ENCODE measurements at places on chromosomes 11 and 22.
A peak's percentile ranks its signal among the peaks of the same experiment; 100 is the strongest.

DNA sequence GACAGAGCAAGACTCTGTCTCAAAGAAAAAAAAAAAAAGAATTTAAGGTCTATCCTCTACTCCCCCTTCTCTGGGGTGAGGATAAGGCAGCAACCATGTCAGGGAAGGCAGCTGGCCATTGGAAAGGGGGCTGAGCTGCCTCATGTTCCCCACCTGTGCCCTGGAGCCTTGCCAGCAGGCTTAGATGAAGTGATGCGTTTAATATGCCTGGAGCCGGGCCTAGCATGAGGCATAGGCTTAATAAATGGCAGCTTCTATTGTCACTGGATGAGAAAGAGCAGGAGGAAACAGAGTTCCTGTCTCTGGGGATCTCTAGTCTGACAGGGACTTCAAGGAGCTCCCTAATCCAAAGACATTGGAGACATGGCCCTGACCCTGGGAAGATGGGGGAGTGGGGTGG is 3.2 kb upstream of the KCNE3 start:
- no peak for DNase-seq

DNA sequence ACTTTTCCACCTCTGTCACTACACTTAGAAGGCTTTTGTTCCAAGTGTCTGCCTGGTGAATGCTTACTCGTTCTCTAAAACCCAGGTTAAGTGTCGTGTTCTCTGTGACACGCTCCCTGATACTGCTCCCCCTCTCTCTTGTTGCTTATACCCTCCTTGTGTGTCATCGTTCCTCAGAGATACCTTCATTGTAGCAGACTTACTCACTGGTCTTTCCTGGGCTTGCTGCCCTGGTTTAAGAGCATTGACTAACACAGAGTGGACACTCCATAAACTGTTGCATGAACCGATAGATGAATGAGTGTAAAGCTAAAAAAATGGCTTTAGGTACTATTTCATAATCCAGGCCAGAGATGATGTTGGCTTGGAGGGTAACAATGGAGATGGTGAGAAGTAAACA is 171.3 kb downstream of the GRIK4 start:
- no peak for DNase-seq

GRCh38 chr11:63352144-63352543 is 17.4 kb upstream of the SLC22A9 start:
- DNase-seq, result no peak

DNA sequence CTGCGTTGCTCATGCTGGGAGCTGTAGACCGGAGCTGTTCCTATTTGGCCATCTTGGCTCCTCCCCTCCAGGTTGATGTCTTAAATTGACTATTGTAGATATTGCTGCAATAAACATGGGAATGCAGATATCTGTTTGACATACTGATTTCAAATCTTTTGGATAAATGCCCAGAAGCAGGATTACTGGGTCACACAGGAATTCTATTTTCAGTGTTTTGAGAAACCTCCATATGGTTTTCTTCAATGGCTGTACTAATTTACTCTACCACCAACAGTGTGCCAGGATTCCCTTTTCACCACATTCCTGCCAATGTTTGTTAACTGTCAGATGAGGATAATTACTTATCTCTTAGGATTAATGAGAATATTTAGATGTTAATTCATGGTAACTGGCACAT is 467.0 kb downstream of the LUZP2 start:
- DNase-seq, result no peak

DNA sequence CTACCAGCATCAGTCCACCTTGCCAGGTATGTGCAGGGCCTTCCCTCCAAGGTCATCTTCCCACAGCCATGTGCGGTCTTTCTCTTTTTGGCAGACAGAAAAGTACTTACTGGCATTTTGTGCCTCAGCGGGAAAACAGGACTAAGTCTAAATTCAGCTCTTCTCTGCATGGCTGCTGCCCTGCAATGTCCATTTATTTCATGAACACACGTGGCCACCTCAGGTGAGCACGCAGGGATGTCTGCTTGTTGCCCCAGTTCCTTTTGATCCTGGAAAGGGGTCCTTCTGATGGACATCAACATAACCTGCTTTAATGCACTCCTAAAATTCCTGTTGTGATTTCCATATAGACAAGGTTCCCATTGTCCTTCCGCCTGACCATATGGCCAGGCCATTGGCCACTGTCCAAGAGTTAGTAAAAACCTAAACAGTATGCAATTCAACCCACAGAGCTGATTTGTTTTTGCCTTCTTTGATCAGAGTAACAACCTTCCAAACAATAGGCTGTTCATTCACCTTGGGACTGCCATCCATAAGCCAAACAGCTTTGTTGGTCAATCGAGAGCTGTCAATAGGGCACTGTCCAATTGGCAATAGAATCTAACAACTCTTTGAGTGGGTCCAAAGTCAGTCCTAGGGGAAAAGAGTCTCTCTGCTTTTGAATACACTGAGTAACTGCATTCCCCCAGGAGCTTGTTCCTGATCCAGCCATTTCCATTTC is 5.9 kb downstream of the TREH start:
- no peak for DNase-seq

GRCh38 chr11:113106507-113106906 is 145.3 kb downstream of the NCAM1 start:
- no peak for DNase-seq

GRCh38 chr11:60900673-60901404 is 5.5 kb downstream of the PRPF19 start:
- no peak for DNase-seq

- DNase-seq, result no peak
Measured at GRCh38 chr11:21411104-21411503, 741.7 kb downstream of the NELL1 start.

GRCh38 chr22:37258753-37259401 is 14.8 kb upstream of the RAC2 start:
- DNase-seq, result no peak

- DNase-seq, result no peak
Measured at GRCh38 chr22:26202280-26202924, 33.1 kb downstream of the SEZ6L start.

DNA sequence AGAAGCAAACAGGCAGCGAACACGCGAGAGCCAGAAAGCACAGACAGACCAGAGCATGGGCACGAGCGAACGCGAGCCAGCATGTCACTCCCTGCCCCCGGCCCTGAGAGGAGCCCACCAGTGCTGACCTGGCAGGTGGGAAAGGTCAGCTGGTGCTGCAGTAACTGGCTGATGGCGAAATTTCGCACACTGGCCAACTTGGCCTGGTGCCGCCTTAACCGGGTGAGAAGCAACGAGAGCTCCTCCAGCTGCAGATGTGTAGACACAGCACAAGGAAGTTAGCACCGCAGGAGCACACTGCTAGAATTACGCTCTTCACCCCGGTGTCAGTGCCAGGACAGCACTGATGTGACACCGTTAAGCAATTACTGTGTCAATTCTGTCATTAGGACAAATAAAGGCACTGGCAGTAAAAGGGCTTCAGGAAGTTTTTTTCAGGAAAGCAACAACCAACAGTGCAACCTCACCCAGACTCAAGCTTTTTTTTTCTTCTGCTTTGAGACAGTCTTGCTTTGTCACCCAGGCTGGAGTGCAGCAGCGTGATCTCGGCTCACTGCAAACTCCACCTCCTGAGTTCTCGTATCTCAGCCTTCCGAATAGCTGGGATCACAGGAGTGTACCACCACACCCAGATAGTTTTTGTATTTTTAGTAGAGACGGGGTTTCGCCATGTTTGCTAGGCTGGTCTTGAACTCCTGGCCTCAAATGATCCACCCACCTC is 76.8 kb downstream of the C11orf58 start:
- no peak for DNase-seq

- DNase-seq, result no peak
Measured at GRCh38 chr22:17319546-17319945, 49.7 kb upstream of the CECR2 start.

DNA sequence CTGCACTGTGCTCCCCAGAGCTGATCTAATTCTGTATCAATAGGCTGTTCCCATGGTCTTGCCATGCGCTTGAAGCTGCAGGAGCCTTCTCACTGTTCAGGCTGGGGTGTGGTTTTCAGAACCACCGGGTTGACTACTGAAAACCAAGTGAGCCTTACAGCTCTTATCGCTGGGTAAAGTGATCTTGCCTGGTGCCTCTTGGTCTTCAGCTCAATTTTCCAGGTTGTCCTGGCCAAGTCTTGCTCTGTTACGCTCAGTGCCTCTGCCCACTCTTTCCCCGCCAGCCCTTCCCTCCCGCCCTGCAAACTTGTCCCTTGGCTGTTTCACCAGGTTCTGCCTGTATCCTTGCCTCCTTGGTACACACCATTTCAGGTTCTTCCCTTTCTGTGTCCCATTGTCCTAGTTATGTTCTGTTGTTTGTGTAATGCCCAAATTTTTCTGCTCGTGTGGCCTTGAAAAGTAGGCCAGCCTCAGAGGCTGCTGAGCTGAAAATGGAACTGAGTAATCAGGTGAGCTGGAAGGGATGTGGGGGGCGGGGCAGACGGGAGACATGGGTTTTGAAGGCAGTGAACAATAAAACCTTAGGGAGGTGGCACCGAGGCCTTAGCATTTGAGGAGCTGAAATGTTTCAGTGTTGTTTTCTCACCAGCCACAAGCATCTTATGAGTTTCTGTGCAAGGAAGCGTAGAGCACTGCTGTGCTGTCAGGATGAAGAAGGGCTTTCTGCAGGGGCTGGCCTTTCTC is 11.2 kb downstream of the PEX26 start:
- no peak for DNase-seq

- no peak for DNase-seq
Measured at GRCh38 chr11:23406131-23406819, 546.0 kb upstream of the CCDC179 start.

DNA sequence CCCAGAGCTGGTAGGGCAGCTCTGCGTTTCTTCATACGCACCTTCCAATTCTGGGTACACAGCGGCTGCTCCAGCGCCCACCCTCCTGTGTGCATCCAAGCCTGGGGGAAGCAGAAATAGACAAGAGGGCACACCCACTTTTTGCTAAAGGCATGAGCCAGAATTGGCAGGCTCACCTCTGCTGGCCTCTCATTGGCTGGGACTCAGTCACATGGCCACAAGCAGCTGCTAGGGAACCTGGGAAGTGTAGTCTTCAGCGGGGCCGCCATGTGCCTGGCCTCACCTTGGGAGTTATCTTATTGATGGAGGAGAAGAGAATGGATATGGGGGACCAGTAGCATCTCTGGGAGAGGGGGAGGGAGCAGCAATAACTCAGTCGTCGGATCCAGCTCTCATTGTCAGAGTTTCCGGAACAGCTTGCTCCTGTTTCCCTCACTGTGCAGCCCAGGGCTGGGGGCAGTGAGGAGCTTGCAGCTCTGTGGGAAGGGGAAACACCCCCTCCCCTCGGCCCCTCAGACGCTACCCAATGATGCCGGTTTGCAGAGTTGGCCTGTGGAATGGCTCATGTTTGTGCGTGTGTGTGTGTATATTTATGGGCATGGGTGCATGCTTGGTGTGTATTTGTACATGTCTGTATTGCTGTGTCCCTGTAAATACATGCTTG is 11.8 kb upstream of the MIEF1 start:
- peak; percentile 23 for DNase-seq

DNA sequence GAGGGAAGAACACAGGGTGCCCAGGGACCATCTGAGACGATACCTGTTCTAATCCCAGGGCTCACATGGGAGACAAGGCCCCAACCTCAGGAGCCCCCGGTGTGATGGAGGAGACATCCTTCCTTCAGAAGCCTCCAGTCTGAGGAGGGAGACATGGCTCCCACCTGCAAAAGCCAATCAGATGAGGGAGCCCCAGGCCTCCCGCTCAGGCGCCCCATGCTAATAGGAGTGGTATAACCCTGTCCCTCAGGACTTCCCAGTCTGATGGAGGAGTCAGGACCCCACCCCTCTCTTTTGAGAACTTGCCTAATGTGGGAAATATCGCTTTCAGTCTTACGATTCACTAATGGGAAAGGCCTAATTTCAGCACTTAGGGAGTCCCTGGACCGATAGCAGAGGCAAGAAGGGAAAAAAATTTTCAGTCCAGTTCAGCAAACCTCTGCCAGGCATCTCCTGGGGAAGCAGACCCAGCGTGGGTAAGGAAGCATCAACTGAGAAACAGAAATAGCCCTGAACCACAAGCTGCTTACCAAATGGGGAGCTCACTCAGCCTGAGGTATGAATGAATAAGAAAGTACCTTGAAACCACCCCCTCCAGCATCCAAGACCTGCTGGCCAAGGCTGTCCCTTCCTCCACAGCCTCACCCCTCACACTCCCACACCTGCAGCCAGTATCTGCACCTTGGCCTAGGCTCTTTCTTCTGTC is 5.9 kb downstream of the ARRB1 start:
- no peak for DNase-seq

GRCh38 chr22:39422721-39423120 is 23.1 kb downstream of the TAB1 start:
- no peak for DNase-seq

GRCh38 chr11:11592146-11592684 is 29.6 kb downstream of the GALNT18 start:
- no peak for DNase-seq

- DNase-seq, result no peak
Measured at GRCh38 chr11:35629914-35630313, 11.7 kb downstream of the FJX1 start.

- DNase-seq, result no peak
Measured at GRCh38 chr11:60078745-60079144, 9.7 kb upstream of the MS4A2 start.

- DNase-seq, result no peak
Measured at GRCh38 chr11:11985016-11985715, 23.3 kb downstream of the DKK3 start.

DNA sequence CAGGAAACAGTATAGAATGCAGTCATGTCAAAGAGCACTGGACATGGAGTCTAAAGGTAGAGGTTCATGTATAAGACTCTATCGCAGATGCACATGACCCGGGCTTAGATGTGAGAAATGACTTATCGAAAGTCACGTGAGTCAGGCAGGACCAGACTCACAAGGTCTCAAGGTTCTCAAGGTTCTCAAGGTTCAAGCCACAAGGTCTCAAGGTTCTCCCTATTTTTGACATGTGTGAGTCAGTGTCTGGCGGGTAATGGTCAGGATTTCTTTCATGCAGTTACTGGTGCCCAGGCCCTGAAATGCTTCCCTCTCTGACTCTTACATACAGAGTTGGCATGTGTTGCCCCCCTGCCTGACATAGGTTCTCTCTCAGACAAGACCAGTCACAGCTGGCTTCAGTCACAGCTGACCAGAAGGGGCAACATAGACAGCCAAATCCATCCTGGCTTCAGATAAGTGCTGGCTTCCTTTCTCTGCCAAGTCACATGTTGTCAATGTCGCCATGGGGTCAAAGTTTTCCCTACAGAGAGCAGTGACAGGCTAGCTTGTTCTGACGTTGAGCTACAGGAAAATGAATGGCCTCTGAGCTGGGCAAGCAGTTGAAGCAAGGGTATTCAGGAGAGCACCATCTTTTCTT is 10.1 kb downstream of the CSRP3 start:
- no peak for DNase-seq

- no peak for DNase-seq
Measured at GRCh38 chr11:66194391-66194790, 74.0 kb upstream of the RAB1B start.

- peak; percentile 80 for DNase-seq
Measured at GRCh38 chr11:72308226-72309073, 64.5 kb upstream of the PHOX2A start.

All from DMS 273 treated with DMSO at 0.1 percent for 48 hours (cell line).